HL-60 (cell line): ENCODE measurements at places on chromosomes 11 and 22.

DNA sequence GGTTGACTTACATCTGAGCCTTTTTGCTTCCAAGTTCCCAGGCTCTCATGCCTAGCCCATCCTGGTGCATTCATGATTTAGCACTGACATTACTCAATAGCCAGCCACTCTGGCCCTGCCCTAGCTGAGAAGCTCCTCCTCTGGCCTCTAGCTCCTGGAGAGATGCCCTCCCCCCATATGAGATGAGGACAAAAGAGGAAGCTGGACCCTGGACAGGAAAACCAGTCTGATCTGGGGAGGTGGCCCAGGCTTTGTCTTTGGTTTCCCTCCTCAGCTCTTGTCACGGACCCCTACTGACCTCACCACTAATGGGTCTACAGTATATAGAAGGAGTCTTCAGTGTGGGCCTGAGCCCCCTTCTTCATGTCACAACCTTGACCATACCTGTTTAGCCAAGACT, 3.0 kb downstream of the RHOG start:
- peak; percentile 92 for DNase-seq

GRCh38 chr22:41445129-41446056, 1.2 kb downstream of the TOB2 start:
- DNase-seq: peak; percentile 49

DNA sequence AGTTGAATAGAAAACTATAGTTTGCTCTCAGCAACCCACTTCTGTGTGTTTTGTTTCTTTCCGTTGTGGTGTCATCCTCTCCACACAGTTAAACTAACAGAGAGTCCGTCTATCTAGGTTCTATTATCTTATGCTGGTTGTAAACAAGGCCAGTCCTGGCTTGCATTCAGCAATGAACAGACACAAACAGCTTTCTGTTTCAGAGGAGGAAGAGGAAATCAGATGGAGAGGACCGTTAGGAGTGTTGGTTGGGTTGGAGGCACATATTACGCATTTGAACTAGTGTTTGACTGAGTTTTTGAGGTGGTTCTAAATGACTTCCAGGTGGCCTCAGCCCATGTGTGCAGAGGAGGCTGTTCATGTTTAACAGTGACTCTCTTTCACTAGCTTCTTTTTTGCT, 129.5 kb upstream of the SORL1-AS1 start:
- peak; percentile 77 for DNase-seq

DNA sequence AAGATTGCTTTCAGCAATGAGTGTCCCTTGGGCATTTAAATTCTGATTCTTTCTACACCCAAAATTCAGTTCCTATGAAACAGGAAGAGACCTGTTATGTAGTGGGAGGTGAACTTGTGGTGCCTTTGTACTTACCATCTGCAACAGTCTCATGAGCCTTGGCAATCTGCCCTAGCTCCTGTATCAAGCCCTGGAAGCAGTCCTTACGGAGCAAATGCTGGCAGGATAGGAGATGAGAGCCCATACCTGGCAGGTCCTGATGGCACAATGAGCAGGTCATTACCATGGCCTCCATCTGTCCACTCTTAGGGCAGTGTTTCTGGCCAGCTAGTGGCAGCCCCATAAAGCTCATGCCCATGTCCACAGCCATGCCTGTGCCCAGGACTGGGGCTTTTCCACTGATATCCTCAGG, 10.8 kb downstream of the TRIM66 start:
- DNase-seq: no peak

DNA sequence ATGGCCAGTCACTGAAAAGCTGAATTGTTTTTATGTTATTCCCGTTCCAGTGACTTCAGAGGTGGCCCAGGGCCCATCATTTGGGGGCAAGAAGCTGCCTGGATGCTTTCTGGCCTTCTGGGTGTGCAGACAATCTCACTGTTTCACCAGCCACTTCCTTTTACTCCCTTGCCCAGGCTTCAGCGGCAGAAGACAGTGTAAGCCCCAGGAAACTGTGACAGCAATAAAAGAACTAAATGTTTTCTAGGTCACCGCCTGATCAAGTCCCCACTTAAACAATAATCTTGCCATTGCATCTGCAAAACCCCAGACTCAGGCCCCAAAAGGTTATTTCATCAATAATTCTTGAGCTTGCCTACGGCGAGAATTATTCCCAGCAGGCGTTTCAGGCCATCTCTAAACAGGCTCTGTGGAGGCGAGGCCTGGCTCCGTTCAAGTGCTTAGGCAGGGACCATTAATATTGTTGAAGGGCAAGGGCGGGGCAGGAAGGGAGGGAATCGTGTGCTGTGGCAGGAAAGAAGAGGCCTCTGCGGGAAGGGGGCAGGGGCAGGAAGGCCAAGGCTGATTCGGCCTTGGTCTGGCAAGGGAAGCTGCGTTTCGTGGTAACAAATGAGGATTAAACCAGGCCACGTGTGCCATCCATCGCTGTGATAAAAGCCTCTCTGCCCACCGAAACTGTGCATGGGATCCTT, 252.3 kb downstream of the KIRREL3 start:
- no peak for DNase-seq

- DNase-seq: no peak
Observed at GRCh38 chr22:24144778-24145085, 36.6 kb upstream of the SUSD2 start.

DNA sequence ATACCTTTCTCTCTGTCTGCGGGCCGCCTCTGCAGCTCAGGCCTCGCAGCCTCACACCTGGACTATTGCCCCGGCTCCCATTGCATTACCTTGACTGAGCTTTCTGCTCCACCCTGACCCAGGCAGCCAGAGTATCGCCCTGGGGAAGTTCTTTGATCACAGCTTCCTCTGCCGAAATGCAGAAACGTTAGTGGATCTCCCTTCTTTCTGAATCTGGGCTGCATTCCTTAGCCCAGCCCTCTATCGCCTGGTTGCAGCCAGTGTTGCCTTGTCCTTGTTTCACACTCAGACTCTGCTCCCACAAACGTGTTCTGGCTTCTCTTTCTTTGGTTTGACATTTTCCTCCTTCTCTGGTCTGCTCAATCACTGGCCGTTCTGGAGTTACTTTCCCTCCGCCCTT, 195.7 kb downstream of the ADAMTS15 start:
- no peak for DNase-seq

GRCh38 chr11:9726321-9727022, 62.6 kb downstream of the SWAP70 start:
- no peak for DNase-seq

- DNase-seq: peak; percentile 9
Observed at GRCh38 chr11:71447791-71448256, 369 bp downstream of the DHCR7 start.

- DNase-seq: no peak
Observed at GRCh38 chr22:37229012-37229804, 14.9 kb downstream of the RAC2 start.

- DNase-seq: no peak
Observed at GRCh38 chr11:38315151-38315550, 1717.1 kb upstream of the RAG2 start.

GRCh38 chr22:36395915-36396314, 8.1 kb upstream of the MYH9 start:
- DNase-seq: no peak

DNA sequence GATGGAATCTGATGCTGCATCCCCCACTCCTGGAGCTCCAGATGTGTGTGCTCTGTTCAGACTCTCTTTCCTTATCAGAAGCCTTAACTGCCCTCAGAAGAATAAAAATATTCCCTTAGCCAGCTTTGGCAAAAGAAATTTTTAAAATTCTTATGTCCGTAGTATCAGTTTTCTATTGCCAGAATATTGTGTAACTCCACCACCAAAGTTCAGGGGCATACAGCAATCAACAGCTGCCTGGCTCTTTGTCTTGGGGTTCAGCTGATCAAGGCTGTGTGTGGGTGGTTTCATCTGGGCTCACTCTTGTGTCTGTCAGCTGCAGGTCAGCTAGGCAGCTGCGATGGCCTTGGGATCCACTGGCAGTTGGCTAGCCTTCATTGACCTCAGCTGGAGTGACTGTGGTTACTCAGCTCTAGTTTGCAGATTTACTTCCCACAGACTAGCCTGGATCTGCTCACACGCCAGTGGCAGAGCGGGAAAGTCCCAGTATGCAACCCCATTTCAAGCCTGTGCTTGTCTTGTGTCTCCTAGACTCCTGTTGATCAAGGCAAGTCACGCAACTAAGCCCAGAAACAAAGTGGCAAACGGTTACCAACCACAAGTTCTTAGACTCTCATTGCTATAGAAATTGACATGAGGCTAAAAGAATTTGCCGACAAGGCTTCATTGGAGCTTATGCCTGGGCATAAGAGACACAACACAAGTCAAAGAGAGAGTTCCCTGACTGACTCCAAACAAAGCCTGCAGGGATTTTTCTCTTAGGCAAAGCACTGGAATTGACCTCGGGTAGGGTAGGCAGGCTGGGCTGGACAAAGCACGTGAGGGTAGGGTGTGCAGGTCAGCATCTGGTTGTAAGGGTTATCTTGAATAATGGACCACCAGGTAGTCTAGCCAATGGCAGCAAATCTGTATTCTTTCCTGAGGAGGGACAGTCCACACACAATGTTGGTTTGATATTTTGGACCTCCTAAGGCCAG, 7.5 kb downstream of the TMEM138 start:
- no peak for DNase-seq

DNA sequence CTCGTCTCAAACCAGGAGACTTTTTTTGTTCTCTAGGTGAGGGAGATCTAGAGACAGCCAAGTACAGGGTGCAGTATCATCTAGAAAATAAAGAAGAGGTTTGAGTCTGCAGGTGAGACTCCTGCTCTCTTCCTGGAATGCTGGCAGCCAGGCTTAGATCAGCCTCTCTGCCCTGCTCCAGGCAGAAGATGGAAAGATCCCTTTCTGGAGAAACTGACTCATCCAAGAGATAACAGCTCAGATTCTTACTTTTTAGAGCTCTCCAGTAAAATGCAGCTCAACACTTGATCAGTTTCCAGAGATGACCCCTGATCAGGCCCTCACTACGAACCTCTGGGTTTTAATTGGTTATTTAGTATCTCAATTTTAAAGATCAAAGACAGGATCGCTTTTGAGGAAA, 44.6 kb upstream of the EHF start:
- DNase-seq: no peak

- DNase-seq: peak; percentile 52
Observed at GRCh38 chr11:126318574-126319373, 14.9 kb downstream of the DCPS start.

DNA sequence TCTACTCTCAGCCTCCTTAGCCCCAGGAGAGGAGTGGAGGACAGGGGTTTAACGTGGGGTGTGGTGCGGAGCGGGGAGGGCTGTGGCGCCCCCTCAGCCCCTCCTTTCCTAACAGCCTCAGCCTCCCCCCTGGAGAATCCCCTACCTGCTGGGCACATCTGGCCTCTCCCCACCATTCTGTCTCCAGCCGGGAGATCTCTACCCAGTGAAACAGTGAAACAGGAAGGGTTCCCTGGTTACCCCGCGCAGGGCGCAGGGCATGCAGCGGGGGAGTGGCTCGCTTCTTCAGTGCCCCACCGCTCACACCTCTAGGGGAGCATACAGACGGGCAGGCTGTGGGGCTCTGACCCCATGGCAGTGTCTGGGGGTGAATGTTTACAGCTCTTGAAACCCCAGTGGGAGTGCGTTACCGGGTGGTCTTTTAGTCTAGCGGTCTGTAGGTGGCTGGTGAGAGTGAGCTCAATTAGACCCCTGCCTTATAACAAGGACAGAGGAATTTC, 54.7 kb upstream of the CCDC188 start:
- peak; percentile 27 for DNase-seq

- peak; percentile 14 for DNase-seq
Observed at GRCh38 chr11:118605116-118605867, 2.1 kb upstream of the PHLDB1 start.

- no peak for DNase-seq
Observed at GRCh38 chr22:19707347-19708290, 6.7 kb upstream of the SEPTIN5 start.
